ENCODE measurements at places on chromosomes 3 and 15. TPM values are rescaled to one million over a fixed set of nuclear protein-coding genes. Genes with fewer than 3 reads are reported as not detected.

The SLC2A2 gene
- total RNA-seq, result not detected

The PRKCD gene
- 6.9 TPM for total RNA-seq

DNA sequence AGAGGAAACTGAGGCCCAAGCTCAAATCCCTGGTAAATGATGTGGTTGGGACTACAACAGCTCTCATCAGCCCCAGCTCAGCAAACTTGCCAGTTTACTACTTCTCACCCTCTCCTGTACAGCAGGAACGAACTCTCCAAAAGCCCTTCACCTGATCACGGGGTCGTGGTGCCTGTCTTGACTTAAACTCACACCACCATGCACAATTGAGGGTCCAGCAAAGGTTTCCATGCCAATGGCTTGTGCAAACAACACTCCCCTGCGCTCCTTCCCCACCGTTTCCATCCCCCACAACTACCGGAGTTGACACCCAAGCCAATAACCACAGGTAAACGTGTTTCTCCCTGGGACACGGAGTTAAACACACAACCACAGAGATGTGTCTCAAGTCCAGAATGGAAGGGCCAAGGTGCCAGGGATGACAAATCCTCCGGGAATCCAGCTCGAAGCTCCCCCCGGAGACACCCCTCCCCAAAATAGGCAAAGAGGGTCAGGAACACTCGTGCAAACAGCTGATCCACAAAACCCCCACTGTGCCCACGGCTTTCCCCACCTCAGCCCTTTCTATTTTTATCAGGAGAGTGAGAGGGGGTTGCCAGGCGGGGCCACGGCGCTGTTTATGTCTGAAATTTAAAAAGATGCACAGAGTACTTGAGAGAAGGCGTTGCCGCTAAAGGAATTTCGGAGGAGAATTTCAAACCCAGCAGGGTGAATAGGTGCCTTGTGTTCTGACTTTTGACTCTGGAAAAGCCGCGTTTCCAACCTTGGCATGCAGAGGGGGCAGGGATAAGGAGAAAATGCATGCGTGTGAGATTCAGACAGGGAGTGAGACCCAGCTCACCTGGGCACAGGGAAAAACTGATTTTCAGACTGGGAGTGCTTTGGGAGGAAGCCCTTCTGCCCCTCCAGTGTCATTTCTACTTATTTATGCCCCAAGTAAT lies 10.6 kb upstream of the ACAN start:
- DNase-seq, result no peak

DNA sequence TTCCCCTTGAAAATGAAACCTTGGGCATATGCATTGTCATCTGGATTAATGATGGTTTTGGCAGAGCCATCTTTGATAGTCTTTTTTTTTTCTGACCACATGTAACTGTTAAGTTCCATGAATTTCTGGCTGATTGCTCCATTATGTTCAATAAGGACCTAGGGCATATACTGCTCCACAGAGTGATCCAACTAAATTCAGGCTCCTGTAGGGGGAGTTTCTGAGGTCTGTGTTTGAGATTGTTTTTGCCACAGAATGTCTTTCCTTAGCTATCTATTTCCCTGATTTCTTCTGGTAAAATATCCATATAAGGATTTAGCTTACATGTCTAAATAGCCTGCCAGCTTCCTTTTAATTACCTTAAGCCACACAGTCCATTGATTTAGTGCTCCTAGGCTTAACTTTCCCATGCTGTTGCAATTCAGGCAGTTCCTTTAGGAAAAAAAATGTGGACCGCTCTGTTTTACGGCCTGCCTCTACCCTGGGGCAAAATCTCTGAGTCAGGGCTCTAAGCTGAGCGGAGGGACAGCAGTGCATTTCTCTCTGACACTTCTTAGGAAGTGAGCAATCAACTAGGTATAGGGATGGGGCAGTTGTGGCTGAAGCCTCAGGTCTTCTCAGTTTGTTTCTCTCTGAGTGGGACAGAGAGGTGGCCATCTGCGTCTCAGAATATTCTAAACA lies 796.2 kb downstream of the NR2F2 start:
- DNase-seq, result no peak

- DNase-seq, result no peak
These were observed 1.8 kb downstream of the HES1 start for GRCh38 chr3:194137506-194138474.

- no peak for DNase-seq
These were observed 20.7 kb upstream of the POMGNT2 start for GRCh38 chr3:43126536-43126935.

GRCh38 chr15:96494505-96494904 lies 164.0 kb downstream of the NR2F2 start:
- no peak for DNase-seq

- DNase-seq, result no peak
These were observed 32.6 kb upstream of the NANOGP8 start for GRCh38 chr15:35117543-35118265.

GRCh38 chr3:157199841-157200240 lies 39.9 kb upstream of the CCNL1 start:
- DNase-seq, result no peak

DNA sequence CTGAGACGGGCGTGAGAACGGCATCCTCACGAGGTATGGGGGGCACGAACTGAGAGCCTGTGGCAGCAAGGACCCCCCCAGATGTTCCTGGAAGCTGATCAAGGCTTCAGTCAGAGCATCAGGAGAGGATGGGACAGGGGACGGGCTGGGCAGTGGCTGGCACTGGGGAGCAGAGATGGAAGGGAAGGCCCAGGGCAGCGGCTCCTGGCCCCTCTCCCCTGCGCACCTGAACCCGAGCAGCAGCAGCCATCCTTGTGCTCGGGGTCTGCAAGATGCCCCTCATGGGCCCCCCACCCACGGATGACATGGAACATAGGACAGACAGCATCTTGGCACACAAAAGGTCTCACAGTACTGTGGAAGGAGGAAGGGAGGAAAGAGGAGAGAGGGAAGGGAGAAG lies 51.3 kb downstream of the DHX30 start:
- no peak for DNase-seq

GRCh38 chr15:55357774-55358173 lies 38.8 kb downstream of the PIGB start:
- no peak for DNase-seq
